GM06990 (cell line): ENCODE measurements at places on chromosomes 4 and X.

GRCh38 chrX:97367125-97367524, 483.4 kb downstream of the RPA4 start:
- DNase-seq: no peak

GRCh38 chrX:22698151-22698550, 301.6 kb upstream of the DDX53 start:
- no peak for DNase-seq

DNA sequence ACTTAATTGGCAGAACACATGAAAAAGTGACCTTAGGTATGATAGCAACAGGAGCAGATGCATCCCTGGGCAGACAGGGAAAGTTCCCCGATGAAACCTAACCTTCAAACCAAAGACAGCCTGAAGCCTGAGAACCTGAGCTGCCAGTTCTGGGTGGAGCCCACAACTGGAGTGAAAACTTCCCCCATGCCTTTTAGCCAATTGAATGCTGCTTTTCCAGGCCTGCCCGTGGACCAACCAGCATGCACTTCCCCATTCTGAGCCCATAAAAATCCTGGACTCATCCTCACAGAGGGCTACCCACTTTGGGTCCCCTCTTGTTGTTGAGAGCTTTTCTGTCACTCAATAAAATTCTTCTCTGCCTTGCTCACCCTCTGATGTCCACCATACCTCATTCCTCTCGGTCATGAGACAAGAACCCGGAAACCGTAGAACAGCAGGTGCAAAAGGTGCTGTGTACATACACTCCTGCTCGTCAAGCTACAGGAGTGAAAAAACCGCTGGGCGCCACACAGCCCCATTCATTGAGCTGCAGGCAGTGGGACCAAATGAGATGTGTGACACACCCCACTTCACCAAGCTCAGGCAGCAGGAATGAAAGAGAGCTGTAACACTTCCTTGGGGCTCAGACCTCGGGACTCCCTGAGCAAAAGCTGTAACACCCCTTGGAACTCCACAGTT, 13.9 kb upstream of the SLC7A11 start:
- no peak for DNase-seq

- DNase-seq: no peak
Measured at GRCh38 chrX:96410927-96411326, 273.7 kb upstream of the DIAPH2 start.

- DNase-seq: no peak
Measured at GRCh38 chr4:180852738-180853137, 1390.5 kb upstream of the TENM3 start.

- no peak for DNase-seq
Measured at GRCh38 chr4:135497563-135498152, 1296.1 kb upstream of the PABPC4L start.

GRCh38 chrX:105349476-105349875, 129.0 kb upstream of the TEX13A start:
- no peak for DNase-seq

GRCh38 chr4:17997129-17997528, 24.4 kb downstream of the LCORL start:
- no peak for DNase-seq

GRCh38 chrX:105269386-105269785, 48.9 kb upstream of the TEX13A start:
- DNase-seq: no peak

- DNase-seq: no peak
Measured at GRCh38 chrX:20461576-20461975, 194.9 kb upstream of the RPS6KA3 start.

- DNase-seq: no peak
Measured at GRCh38 chr4:22129454-22130029, 181.0 kb upstream of the KCNIP4 start.
